ENCODE measurements at places on chromosomes 12 and 14.
A peak's percentile ranks its signal among the peaks of the same experiment; 100 is the strongest.

- DNase-seq, result no peak
These were observed 183.4 kb downstream of the TTC7B start for GRCh38 chr14:90632871-90633270.

- no peak for DNase-seq
These were observed 18.5 kb downstream of the BHLHE41 start for GRCh38 chr12:26106347-26106746.

- DNase-seq, result no peak
These were observed 43.1 kb upstream of the MMP17 start for GRCh38 chr12:131784909-131785762.

- no peak for DNase-seq
These were observed 14.8 kb upstream of the C12orf75 start for GRCh38 chr12:105315726-105316125.

DNA sequence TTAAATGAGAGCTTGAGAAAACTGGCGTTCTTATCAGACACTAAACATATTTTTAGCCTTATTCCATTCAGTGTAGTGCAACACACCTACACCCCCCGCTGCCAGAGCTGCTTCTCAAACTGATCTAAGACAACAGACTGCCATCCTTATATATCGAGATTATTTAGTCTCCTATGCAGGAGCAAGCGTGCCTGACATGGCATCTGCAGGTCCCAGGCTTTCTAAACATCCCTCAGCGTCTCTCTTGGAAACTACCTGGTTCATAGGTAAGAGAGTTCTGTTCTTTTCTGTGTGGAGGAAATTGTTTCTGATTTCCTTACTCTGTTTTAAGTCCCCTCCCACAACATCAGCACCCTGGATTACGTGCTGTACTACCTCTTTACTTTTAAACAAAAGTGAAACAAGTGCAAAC lies 117.1 kb upstream of the PTPRB start:
- no peak for DNase-seq

- DNase-seq, result no peak
These were observed 3.5 kb downstream of the SLC38A2 start for GRCh38 chr12:46369095-46369473.

DNA sequence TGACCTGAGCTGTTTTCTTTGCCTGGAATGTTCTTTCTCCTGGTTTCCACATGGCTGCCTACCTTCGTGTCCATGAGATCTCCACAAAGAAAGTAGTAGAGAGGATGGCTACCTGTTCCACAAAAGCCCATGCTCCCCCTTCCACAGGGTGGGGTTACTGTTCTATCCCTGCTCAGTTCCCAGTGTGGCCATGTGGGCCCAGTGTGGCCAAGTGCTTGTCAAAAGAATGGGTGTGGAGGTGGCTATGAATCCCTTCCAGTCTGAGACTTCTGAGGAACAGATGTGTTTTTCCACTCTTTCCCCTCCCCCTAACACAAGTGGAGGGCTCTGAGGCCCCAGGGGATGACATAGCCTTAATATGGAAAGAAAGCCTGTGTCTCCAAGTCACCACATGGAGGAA lies 26.2 kb upstream of the HSP90B1 start:
- DNase-seq, result no peak

GRCh38 chr12:53161119-53161911 lies 19.2 kb upstream of the ZNF740 start:
- no peak for DNase-seq

DNA sequence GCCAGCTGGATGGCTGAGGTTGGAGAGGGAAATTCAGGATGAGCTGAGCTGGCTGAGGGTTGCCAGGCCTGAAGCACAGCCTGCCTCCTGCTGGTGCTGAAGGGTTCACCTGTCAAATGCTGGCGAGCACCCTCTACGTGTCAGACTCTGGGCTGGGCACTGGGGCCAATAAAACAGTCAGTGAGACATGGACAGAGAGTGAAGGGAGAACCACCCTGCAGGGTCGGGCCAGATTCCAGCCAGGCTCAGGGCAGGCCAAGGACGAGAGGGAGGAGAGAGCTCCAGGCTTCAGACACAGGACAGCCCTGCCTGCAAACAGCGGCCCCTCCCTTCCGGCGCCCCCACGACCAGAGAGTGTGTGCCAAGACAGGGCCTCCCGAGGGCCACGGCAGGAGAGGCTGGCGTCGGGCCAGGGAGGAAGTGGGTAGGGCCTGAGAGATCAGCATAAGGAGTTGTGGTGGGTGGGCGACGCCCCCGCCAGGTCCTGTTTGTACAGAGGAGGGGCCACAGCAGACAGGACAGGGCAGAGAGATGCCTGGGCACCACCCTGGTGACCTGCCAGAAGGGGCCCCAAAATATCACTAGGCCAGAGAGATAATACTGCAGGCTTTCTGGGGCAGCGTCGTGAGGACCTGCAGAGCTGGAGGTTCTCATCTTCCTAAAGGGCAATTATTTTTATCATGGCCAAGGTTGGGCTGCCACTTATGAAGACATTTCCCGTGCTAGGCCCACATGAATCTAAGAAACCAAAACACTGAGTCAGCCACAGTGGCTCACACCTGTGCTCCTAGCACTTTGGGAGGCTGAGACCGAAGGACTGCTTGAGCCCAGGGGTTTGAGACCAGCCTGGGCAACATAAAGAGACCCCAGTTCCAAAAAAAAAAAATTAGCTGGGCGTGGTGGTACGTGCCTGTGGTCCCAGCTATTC lies 73.1 kb upstream of the GPR68 start:
- peak; percentile 87 for DNase-seq

DNA sequence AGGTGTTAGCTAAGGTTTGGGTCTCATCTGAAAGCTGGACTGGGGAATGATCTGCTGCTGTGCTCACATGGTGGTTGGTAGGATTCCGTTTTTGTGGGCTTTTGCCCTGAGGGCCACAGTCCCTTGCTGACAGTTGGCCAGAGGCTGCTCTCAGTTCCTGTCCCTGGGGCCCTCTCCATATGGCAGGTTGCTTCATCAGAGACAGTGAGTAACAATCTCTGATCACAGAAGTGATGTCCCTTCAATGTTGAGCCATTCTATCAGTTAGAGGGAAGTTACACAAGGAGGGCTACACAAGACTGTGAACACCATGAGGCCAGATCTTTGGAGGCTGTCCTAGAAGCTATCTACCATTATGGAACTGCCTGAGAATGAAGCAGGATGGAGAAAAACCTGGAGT lies 137.2 kb downstream of the AACS start:
- no peak for DNase-seq

GRCh38 chr12:48779869-48780268 lies 9.0 kb downstream of the ADCY6 start:
- peak; percentile 90 for DNase-seq

GRCh38 chr14:92398888-92399636 lies 76.1 kb downstream of the SLC24A4 start:
- no peak for DNase-seq

GRCh38 chr12:110508071-110508586 lies 6.0 kb downstream of the RAD9B start:
- DNase-seq, result no peak
